ENCODE measurements at places on chromosomes 5 and 9. TPM values are rescaled to one million over a fixed set of nuclear protein-coding genes. Genes with fewer than 3 reads are reported as not detected.

GFI1B gene
- total RNA-seq = not detected

ESM1 gene
- total RNA-seq = 0.31 TPM

DNA sequence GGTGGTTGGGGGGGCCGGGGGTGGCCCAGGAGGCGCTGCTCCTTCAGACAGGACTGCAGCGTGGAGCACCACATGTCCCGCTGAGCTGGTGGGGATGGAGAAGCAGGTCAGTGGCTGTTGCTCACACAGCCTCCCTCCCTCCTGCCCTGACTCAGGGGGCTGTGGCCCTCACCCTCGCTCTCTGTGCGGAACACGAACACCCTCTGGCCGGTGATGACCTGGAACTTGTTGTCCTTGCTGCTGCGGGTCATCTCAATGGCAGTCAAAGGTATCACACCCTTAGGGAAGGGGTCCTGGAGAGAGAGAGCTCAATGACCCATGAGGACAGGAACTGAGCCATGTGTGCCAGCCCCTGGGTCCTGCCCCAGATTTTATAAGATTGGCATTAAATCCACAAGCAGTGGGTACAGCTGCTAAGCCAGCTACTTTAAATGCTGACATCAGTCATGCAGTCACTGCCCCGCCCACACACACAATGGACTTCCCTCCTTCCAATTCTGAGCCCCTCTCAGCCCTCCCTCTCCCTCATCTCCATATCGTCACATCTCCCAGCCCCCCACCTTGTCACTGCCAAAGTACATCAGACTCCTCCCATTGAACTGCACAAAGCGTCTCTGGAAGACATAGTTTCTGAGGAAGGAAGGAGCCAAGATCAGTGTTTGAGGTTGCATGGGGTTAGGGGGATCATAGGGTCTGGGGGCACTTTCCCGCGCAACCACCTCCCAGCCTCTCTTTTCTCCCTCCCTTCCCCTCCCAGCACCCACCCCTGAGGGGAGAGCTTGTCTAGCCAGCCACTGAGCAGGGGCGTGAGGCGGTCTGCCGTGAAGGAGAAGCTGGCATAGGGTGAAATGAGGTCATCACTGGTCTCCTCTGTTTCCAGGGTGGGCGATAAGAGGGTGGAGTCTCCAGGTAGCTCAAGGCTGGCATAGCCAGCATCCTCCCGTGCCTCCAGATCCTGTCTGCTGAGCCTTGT is 8.9 kb downstream of the ARAP3 start:
- no peak for DNase-seq
- no peak overlapping the region for H3K27ac ChIP-seq
- no peak overlapping the region for H3K4me3 ChIP-seq
- H3K36me3 ChIP-seq = no peaks in the 10 kb centered on the region
- no peaks in the 10 kb centered on the region for H3K27me3 ChIP-seq

DNA sequence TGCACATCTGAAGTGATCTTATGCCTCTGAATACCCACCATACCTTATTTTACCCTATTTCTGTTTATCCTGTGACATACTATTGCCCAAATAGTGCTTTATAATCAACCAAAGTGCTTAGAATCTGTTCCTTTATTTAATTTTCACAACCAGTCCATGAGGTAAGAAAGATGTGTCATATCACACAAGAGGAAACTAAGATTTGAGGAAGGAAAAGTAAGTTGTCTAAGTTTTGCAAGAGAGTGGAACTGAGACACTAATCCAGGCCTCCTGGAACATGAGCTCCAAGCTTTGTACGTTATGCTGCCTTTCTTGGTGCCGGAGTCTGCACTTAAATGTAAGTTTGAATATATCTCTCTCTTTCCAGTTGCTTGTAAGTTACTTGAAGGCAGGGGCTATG is 17.2 kb downstream of the KDM3B start:
- no peak for DNase-seq
- no peak overlapping the region for H3K4me3 ChIP-seq
- no peaks in the 10 kb centered on the region for H3K4me1 ChIP-seq

GRCh38 chr9:6545017-6545691 is 100.4 kb downstream of the GLDC start:
- H3K4me1 ChIP-seq = no peaks in the 10 kb centered on the region
- H3K36me3 ChIP-seq = no peaks in the 10 kb centered on the region
- DNase-seq = no peak
- H3K27me3 ChIP-seq = no peaks in the 10 kb centered on the region
- no peak overlapping the region for H3K4me3 ChIP-seq
- H3K27ac ChIP-seq = no peak overlapping the region

GRCh38 chr5:159814805-159815585 is 101.3 kb upstream of the ADRA1B start:
- no peak overlapping the region for H3K27ac ChIP-seq
- H3K4me1 ChIP-seq = no peaks in the 10 kb centered on the region
- DNase-seq = no peak
- no peak overlapping the region for H3K4me3 ChIP-seq

DNA sequence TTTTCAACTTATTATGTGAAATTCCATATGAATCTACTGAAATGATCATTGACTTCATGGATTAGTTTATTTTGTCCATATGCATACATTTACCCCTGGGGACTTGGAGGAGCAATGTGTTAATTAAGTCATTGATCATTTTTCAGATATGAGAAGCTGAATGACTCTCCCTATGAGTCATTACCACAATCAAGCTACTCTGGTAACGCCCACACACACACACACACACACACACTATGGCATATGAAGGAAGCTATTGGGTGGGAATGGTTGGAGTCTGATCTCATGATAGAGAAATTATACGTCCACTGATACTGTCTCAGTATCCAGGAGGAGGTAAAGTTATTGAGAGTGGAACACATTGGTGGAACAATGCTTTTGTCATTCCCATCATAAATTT is 528.9 kb downstream of the AGTPBP1 start:
- no peaks in the 10 kb centered on the region for H3K27me3 ChIP-seq
- no peak overlapping the region for H3K4me3 ChIP-seq
- H3K4me1 ChIP-seq = no peaks in the 10 kb centered on the region
- DNase-seq = no peak
- H3K27ac ChIP-seq = no peak overlapping the region

DNA sequence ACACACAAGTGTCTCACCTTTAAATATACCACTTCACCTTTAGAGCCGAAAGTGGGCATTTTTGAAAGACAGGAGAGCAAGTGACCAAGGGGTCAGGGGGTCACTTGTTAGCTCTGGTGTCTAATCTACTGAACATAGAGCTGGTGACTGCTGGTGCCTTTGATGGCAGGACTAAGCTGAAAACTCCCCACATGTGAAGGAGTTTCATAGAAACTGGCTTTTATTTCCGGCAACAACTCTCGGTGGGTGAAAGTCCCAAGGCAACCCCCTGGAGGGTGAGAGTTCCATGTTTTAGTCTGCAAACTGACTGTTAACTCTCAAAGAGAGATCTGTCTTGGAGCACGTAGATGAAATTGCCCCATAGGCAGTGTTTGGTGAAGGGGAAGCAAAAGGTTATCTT is 466.9 kb downstream of the DMRTA1 start:
- DNase-seq = no peak
- H3K4me3 ChIP-seq = no peak overlapping the region
- H3K27me3 ChIP-seq = no peaks in the 10 kb centered on the region
- no peak overlapping the region for H3K27ac ChIP-seq

GRCh38 chr9:134372581-134373267 is 46.5 kb downstream of the RXRA start:
- H3K27ac ChIP-seq = peak overlapping the region; percentile 96
- no peaks in the 10 kb centered on the region for H3K36me3 ChIP-seq
- peaks cover 89% of the 10 kb centered on the region for H3K4me1 ChIP-seq
- DNase-seq = peak; percentile 87
- peak overlapping the region; percentile 25 for H3K4me3 ChIP-seq

- peaks cover 11% of the 10 kb centered on the region for H3K4me1 ChIP-seq
- no peak overlapping the region for H3K4me3 ChIP-seq
- no peak overlapping the region for H3K27ac ChIP-seq
- no peak for DNase-seq
- peaks cover 3% of the 10 kb centered on the region for H3K36me3 ChIP-seq
- H3K27me3 ChIP-seq = no peaks in the 10 kb centered on the region
Observed at GRCh38 chr9:113154946-113155345, 4.1 kb downstream of the SLC31A2 start.

DNA sequence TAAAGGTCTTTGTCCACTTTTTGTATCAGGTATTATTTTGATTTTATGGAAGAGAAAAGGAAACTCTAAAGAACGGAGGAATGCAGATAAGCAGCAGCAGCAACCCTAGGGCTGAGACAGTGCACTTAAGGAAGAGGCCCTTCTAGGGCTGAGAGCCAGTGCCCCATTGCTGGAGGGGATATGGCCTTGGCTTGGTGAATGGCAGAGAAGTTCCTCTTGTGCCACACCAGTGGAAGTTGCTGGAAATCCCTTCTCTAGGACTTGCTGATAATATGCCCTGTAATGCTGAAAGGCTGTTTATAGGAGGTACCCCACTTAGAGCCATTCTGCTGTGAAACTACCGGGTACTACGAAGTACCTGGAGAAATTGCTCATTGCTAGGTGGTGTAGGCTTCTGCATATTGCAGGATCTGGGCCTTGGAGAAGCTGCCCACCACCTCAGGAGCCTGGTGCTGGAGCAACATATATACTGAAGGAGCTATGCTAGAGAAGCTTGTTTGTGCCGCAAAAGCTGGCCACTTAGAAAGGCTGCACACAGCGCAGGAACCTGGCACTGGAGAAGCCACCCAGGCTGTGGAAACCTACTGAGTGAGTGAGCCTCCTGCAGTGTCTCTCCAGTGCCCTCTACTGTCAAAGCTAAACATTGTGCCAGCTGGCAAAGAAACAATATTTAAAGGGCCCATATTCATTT is 9.6 kb upstream of the UBTD2 start:
- no peaks in the 10 kb centered on the region for H3K36me3 ChIP-seq
- no peaks in the 10 kb centered on the region for H3K27me3 ChIP-seq
- H3K4me3 ChIP-seq = no peak overlapping the region
- no peak overlapping the region for H3K27ac ChIP-seq
- no peaks in the 10 kb centered on the region for H3K4me1 ChIP-seq
- DNase-seq = peak; percentile 78

DNA sequence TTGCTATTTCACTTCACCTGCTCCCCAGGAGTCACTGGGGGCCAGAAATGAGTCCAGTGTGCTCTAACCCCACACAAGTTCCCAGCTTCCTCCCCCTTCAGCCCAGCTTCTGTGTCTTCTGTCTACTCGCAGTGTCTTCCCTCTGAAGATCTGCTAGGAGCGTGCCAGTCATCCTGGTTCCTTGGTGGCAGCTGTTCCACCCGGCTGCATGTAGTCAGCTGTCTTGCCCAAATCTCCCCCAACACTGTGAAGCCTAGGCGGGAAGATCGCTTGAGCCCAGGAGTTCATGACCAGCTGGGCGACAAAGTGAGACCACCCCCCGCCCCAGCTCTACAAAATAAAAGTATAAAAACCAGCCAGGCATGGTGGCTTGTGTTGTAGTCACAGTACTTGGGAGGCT is 154.0 kb downstream of the GDNF start:
- H3K4me3 ChIP-seq = no peak overlapping the region
- DNase-seq = no peak
- no peaks in the 10 kb centered on the region for H3K27me3 ChIP-seq
- no peaks in the 10 kb centered on the region for H3K36me3 ChIP-seq
- H3K4me1 ChIP-seq = no peaks in the 10 kb centered on the region
- no peak overlapping the region for H3K27ac ChIP-seq

DNA sequence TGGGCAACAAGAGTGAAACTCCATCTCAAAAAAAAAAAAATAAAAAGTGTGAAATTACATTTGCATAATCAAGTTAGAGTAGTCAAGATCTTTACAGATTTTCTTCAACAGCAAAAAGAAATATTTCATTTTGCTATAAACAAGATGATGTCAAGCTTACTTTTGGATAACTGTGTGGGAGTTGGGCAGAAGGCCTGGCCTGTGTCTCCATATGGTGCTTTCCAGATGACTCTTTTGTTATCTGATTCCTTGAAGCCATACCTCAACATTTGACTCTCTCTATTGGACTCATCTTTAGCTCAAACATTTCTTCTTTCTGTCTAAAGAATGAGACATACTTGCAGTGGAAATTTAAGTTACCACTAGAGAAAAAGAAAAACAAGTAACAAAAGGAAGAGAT is 246.8 kb downstream of the MSX2 start:
- H3K27ac ChIP-seq = no peak overlapping the region
- no peaks in the 10 kb centered on the region for H3K4me1 ChIP-seq
- H3K27me3 ChIP-seq = no peaks in the 10 kb centered on the region

DNA sequence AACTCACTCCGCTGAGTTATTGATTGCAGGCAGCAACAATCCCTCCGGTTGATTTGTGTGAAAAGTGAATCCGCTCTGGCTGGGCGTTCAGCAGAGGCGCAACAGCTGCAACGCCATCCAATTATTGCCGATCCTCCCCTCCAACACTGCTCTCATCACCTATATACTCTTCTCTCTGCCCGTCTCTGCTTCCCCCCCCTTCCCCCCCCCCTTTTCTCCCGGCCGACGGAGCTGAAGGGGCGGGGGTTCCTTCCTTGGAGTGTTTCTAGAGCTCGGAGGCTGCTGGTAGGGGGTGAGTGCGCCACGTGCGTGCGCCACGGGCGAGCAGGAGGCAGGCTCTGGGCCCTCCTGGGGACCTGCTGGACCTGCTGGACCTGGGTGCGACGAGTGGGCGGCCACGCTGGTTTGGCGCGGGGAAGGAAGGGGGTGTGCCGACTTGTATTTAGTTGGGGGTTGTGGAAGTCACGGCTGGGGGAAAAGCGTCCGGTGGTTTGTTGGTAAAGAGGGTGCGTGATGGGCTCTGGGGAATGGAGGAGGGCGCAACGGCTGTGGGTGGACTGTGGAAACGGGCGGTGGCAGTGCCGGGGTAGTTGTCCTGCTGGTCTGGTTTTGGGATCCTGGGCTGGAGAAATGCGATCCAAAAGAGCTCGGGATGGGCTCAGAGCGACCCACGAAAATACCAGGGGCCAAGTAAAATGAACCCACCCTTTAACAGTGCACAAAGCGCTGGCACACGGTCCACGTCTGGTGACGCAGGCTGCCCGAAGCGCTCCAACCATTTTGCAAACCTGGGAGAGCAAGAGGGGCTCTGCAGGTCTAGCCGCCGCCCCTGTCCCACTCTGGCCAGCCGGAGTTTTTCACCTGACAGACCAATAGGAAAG is 6.4 kb upstream of the MEF2C start:
- peak overlapping the region; percentile 36 for H3K4me3 ChIP-seq
- peaks cover 2% of the 10 kb centered on the region for H3K4me1 ChIP-seq
- no peaks in the 10 kb centered on the region for H3K27me3 ChIP-seq

DNA sequence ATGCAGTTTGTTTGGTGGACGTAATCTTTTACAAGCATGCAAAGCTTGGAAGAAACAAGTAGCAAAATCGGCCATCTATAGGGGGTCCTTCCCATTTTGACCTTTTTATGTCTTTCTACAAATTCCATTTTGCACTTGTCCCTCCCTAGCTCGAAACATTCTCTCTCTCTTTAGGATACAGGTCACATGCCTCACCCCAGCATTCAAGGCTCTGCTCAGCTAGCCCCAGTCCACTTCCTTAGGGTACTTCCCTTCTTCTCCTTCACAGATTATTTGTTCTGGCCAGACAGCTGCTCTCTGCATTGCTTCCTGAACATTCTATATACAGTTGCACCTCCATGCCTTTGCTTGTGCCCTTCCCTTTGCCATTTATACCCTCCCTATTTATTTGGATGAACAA is 31.7 kb upstream of the TRIM14 start:
- H3K27me3 ChIP-seq = no peaks in the 10 kb centered on the region
- H3K4me3 ChIP-seq = no peak overlapping the region
- no peak overlapping the region for H3K27ac ChIP-seq
- DNase-seq = no peak

Data from right lobe of liver (tissue), 6 donors.